ENCODE measurements at places on chromosomes 7 and 10.

DNA sequence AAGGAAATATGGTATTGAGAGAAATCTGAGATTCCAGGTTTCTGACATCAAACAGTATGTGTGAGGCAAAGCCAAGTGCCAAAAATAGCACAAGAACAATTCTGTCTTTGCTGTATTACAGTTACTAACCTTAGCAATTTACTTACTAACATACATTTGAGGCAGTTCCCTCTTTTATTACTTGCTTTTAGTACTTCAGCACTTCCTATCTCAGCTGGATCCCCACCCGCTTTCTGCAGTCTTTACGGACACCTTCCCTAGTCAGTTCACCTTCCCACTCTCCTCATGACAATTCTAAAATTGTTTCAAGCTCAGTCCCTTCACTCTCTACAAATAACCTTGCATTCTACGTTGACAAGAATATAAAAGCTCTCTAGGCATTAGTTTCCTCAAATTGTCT is 79.2 kb downstream of the ELAPOR2 start:
- ATAC-seq: peak; percentile 57

DNA sequence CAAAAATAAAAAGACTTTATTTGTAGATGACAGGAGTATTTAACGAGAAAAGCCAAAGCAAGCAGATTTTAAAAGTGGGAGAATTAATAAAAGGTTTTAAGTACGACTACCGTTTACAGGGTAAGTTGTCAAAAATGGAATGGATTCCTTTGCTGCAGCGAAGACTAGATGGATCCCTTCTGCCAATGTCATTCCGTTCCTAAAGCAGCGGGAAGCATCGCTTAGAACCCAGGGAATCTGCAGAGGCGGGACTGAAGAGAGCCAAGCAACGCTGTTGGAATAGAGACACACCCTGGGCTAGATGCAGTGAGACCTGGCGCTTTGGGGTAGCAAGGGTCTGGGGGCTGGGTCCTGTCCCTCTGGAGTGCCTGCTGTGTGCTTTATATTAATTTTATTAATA is 303.1 kb upstream of the MKI67 start:
- ATAC-seq: no peak

DNA sequence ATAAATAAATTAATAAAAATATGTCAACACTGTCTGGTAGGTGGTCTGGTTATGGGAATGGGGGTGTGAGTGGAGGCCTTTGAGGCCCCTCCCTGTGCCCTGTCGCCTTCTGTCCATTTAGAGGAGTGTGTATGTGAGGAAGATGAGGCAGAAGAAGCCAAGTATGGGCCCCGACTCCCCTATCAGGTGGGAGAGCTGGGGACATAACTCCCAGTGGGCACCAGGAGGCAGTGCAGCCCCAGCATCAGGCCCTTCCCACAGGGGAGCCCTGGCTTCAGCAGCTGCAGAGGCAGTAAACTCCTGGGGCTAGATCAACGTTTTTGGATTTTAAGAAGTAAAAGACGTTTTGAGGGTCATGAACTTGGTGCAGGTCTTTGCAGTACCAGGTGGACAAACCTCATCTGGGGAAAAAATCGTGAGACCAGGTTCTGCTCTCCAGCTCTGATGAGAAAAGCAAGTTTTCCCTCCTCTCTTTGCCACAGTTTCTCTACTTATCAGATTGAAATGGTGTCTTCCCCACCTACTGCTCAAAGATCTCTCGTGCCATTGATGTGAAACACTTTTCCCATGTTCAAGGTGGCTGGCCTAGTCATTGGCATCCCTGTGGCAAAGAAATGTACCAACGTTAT is 167.8 kb upstream of the EEPD1 start:
- peak; percentile 100 for ATAC-seq

GRCh38 chr10:132429281-132430230 is 32.6 kb downstream of the PWWP2B start:
- ATAC-seq: no peak

DNA sequence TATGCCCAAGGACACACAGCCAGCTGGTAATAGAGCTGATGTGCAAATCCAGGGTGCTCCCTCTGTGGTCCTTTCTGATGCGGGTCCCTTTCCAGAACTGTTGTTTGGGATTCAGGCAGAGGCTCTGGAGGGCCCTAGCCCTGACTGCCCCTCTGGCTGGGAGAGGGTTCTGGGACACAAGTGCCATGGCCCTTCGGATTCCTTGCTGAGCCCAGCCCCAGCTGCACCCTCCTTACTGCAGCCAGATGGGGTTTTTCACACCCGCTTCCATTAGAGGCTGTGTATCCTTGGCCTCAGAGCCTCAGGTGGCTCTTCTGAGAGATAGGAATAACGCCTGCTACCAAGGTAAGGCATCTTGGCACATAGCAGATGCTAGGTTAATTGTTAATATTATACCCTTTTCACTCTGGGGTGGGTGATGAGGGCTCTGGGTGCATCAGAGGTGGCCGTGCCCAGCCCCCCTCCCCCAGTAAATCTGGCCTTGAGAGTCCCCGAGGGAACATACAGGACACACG is 89.8 kb upstream of the LRRC4 start:
- ATAC-seq: no peak

DNA sequence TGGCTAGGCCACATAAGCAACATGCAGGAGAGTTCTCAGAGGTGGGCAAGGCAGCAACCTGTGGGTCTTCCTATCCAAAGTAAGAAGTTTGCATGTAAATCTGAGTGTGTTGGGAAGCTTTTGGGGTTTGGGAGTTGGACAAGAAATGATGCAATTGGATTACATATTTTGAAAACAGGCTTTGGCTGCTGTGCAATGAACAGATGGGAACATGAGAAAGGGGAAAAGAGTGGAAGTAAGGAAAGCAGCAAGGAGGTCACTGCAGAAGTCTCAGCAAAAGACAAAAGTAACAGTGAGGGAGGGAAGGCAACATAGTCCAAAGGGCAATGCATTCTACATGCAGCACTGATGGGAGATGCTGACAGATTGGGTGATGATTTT is 61.1 kb upstream of the C10orf90 start:
- ATAC-seq: no peak

GRCh38 chr10:98326621-98327027 is 58.6 kb upstream of the LOXL4 start:
- no peak for ATAC-seq

DNA sequence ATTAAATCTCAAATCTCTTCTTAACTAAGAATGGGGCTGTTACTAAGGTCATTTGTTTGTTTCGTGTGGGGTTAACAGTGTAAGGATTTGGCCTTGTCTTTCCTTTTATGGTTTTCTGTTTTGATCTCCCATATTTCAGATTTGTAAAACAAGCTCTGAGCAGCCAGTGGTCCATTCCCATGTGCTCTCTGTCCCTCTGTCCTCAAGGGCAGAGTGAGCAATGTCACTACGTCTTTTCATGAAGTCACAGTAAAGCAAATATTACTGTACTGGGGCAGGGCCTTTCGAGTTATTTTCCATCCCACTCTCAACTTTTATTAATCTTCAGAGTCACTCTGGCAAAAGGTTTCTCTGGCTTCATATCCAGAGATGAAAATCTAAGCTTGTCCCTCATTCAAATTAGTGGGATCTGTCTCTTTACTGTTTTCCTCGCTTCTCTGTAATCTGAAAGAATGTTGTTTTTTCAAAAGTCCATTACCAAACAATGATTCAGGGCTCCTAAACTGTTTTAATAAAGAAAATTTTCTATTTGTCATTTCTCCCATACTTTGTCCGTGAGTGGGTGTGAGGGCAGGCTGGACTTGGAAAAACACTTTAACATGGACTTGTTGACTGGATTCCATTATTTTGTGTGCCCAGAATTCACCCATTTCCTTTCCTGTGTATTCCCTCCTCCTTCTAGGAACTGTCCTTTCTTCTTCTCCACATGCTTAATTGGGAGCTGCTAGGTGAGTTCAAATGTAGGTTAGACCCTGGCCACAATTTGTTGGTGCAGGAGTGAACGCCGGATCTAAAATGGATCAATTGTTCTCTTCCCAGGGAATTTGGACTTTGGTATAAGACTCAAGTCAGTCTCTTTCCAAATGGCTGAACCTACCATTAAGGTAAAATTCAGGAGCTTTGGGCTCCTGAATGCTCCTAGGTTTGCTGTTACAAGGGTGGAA is 42.1 kb upstream of the NAMPT start:
- no peak for ATAC-seq

- ATAC-seq: no peak
Observed at GRCh38 chr10:113519681-113520115, 33.2 kb upstream of the HABP2 start.

DNA sequence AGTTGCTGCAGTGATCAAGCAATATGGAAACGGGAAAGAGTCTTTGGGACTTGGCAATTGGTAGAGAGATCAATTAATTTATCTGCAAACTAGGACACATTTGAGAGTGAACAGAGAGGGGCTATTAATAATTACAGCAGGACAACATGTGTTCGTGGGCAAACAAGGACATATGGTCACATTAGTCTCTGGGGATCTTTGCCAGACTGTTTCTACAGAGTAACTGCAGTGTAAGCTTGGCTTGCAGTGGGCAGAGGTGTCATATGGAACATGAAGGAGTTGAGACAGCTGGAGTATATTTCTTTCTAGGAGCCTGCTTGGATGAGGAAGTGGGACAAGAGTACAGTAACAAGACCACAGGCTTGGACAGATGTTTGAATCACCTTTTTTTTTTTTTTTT is 232.1 kb upstream of the LYZL1 start:
- no peak for ATAC-seq

GRCh38 chr7:253581-254336 is 36.2 kb upstream of the FOXL3 start:
- no peak for ATAC-seq

GRCh38 chr7:154532771-154533170 is 470.2 kb downstream of the PAXIP1 start:
- ATAC-seq: no peak

GRCh38 chr7:116290740-116291139 is 80.4 kb downstream of the TES start:
- peak; percentile 64 for ATAC-seq

GRCh38 chr7:78443811-78444210 is 645.2 kb downstream of the PHTF2 start:
- ATAC-seq: no peak

GRCh38 chr7:93364806-93365205 is 132.6 kb downstream of the VPS50 start:
- no peak for ATAC-seq

DNA sequence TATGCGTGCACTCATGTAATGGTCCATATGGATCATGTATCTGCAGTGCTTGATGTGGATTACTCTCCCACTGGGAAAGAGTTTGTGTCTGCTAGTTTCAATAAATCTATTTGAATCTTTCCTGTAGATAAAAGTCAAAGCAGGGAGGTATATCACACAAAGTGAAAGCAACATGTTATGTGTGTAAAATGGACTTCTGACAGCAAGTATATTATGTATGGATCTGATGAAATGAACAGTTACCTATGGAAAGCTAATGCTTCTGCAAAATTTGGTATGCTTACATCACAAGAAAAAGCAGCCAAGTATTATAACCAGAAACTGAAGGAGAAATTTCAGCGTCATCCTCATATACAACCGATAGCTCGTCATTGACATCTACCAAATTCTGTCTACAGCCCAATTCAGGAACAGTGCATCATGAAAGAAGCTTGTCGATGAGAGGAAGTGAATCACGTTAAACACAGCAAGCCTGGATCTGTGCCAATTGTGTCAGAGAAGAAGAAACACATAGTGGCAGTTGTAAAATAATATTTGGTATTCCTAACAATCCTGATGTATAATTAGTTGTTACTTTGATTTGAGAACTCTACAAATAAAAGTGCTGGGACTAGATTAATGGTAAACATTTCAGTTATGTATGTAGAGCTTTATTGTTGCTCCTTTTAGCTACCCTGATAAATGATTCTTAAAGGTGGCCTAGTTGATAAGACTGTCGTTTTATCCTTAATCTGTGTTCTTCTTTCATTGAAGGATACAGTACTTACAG is 14.2 kb upstream of the SYPL1 start:
- ATAC-seq: peak; percentile 57

- ATAC-seq: no peak
Observed at GRCh38 chr7:50822706-50823105, 40.0 kb upstream of the GRB10 start.

GRCh38 chr10:60444494-60445064 is 54.9 kb upstream of the ANK3 start:
- ATAC-seq: no peak

DNA sequence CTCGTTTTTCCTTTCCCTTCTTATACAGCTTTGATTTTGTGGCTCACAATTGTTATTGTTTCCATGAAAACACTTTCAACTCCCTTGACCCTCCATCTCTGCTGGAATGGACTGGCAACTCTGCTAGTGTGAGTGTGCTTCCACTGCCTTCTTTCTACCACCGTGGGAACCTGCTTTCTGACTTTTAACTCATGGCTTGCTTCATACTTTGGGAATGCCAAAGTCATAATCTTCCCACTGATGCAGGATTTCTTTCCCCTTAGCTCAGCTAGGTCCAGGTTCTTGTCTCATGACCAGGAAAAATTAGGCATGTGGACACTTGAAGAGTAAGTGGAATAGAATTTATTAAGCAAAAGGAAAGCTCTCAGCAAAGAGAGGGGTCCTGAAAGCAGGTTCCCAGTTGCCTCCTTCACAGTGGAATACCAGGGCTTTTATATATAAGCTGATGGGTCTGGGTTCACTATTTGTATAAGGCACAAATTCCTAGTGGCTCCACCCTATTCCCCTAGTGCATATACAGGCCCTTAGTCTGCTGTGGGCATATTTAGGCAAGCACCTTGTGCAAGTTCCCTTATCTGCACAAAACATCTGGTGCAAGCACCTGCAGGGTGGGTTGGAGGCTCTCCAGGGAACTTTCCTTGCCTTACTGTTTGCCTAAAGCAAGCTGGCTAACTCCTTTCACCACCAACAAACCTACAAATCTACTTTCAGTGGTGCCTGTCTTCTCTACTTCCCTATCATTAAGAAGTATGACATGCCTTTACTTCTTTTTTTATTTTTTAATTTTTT is 119.5 kb downstream of the CFAP58 start:
- ATAC-seq: no peak

- ATAC-seq: no peak
Observed at GRCh38 chr7:30452280-30452930, 26.2 kb downstream of the NOD1 start.

DNA sequence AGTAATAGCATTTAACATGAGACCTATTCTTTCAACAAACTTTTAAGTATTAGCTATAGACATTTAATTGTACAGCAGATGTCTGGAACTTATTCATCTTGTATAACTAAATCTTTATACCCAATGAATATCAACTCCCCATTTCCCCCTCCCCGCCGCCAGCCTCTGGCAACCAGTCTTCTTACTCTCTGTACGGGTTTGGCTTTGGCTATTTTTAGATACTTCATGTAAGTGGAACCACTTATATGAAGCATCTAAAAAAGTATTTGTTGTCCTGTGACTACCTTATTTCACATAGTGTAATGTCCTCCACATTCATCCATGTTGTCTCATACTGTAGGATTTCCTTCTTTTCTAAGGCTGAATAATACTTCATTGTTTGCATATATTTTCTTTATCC is 60.8 kb downstream of the RAB18 start:
- no peak for ATAC-seq

GRCh38 chr7:8327199-8327598 is 65.2 kb upstream of the ICA1 start:
- ATAC-seq: no peak

GRCh38 chr10:89414879-89415821 is 782 bp downstream of the IFIT5 start:
- peak; percentile 80 for ATAC-seq

- ATAC-seq: no peak
Observed at GRCh38 chr10:20874261-20874660, 22.9 kb downstream of the NEBL start.
